ENCODE measurements at places on chromosomes 1 and 21.

GRCh38 chr1:232517204-232517603, 112.7 kb downstream of the SIPA1L2 start:
- no peak for DNase-seq

GRCh38 chr1:36567601-36568341, 85.1 kb upstream of the CSF3R start:
- DNase-seq = no peak

DNA sequence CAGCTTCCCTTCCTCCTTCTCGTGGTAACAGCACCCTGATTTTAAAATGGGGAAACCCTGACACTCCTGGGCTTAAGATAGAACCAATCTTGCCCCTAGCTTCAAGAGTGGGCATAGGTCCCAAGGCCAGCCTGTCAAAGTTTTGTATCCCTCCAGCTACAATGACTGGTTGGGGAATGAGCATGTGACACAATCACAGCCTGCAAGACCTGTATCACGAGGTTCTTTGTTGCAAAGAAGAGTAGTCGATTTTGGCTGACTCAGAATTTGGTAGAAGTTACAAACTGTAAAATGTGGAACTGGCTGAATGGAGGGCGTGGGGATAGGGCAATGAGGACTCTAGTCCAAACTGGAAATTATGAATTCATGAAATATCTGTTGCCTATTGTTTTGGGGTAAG, 18.7 kb downstream of the CTSK start:
- no peak for DNase-seq

- DNase-seq = no peak
Measured at GRCh38 chr1:63836830-63837229, 63.0 kb downstream of the ROR1 start.

DNA sequence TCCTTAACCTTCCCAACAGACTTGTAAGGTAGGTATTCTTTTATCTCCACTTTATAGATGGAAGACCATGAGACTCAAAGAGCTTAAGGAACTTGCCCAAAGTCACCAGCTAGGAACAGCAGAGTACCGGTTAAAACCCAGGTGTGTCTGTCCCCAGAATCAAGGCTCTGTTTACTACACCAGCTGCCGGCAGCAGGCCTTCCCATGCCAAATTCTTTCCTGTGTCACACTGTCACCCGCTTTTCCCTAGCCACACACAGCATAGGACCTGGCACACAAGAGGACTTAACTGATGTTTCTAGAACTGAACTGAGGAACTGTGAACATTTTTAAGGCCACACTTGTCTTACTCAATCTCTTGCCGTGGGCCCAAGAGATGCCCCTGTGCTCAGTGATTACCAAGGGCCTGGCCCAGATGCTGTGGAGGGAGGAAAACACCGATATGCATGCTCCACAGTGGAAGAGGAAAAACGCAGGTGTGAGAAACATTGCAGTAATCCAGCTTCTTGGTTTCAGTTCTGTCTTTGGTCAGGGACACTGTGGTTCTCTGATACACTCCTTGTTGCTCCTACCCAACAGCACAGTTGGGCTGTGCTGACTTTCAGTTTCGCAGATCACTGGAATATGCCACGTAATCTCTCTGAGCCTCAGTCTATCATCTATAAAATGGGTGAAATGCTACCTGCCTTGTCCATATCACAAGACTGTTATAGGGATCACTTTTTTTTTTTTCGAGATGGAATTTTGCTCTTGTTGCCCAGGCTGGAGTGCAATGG, 13.9 kb upstream of the LY9 start:
- DNase-seq = no peak

GRCh38 chr1:3069491-3070308, 697 bp downstream of the PRDM16 start:
- peak; percentile 65 for DNase-seq

DNA sequence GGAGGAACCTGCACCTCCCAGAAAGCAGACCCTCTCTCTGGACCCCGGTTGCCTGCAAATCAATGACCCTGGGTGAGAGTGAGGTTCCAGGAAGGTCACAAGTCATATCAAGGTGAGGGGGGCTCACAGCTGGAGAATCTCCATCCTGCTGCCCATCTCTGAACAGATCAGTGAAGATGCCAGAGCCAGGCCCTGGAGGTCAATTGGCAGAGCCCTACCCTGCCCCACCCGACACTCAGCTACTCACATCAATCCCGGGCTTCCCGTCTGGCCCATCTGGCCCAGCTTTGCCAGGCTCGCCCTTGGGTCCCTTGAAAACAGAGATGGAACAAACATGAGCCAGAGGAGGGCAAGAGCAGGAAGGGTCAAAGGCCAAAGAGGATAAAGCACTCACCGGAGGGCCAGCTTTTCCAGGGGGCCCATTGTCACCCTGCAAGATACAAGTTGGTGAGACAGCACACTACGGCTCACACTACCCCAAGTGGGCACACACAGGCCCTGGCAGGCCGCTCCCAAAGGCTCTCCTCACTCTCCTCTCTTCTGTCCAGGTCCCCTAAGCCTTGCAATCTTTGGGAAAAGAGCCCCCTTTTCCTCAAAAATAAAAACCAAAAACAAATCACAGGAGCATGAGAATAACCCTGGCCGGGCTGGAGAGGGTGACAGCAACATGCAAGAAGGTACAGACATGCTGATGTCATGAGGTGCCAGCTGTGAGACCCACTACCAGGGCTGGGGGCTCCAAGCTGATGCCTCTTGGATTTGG, 2.9 kb downstream of the COL9A2 start:
- DNase-seq = no peak

- DNase-seq = no peak
Measured at GRCh38 chr21:41680444-41681347, 86.2 kb downstream of the RIPK4 start.
